ENCODE measurements at places on chromosomes 16 and 17.

DNA sequence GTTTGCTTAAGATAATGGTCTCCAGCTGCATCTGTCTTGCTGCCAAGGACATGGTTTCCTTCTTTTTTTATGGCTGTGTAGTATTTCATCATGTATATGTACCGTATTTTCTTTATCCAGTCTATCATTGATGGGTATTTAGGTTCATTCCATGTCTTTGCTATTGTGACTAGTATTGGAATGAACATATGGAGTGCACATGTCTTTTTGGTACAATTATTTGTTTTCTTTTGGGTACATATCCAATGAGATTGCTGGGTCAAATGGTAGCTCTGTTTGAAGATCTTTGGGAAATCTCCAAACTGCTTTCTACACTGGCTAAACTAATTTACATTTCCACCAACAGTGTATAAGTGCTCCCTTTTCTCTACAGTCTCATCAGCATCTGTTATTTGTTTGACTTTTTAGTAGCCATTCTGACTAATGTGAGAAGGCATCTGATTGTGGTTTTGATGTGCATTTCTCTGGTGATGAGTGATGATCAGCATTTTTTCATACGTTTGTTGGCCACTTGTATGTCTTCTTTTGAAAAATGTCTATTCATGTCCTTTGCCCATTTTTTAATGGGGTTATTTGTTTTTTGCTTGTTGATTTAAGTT, 66.2 kb downstream of the TNFRSF13B start:
- DNase-seq, result no peak

DNA sequence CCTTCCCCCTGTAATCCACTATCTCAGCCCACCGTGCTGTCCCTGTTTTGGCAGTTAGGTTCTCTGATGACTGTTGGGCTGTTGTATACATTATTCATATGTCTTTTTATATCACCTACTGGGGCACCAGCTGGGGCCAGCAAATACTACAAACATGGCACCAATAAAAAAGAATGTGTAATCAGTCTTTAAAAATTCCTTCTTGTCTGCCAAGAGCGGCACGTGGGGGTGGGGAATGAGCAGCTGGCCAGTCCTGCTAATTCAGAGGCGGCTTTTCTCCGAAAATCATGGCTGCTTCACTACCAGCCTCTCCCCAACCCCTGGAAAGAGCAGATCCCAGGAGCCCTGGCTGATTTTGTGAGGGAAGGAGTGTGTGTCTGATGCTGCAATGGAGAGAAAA, 77.7 kb upstream of the EEF2KMT start:
- DNase-seq, result no peak

- peak; percentile 53 for DNase-seq
Measured at GRCh38 chr16:29876594-29877249, 13.7 kb upstream of the CDIPT start.

GRCh38 chr16:11896486-11897176, 19.1 kb downstream of the GSPT1 start:
- no peak for DNase-seq

DNA sequence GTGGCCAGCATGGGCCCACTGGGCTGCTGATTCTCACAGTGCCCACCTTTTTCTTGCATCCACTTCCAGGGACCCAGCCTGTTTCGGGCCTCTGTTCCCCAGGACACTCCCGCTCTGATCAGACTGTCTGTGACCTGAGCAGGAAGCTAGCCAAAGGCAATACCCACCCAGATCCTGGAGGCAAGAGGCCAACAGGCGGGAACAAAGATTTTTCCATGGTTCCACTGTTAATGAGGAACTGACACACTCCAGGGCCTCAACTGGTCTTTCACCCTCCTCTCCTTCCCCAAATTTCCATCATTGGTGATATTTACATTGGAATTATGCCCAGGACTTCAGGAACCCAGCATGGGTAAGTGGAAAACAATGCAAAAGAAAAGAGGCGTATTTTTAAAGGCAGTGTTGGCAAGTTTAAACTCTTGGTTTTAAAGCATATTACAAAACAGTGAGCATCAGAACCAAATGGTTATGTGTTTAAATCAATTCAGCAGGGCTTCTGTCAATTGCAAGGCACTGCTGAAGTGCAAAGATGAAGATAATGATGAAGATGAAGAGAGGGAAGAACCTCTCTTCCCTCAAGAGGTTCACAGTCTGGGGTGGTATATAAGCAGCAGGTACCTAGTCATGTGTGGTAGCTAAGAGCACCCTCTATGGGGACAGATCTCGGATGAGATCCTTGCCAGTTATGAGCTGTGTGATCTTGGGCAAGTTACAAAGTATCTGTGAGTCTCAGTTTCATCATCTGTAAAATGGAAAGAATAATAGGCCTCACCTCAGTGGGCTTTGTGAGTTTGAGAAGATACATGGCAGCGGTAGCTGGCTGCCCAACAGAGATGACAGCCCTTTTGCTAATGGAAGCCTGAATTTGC, 14.4 kb upstream of the ATP2A3 start:
- DNase-seq, result no peak

- DNase-seq, result no peak
Measured at GRCh38 chr17:34656801-34657200, 77.4 kb downstream of the TMEM132E start.

DNA sequence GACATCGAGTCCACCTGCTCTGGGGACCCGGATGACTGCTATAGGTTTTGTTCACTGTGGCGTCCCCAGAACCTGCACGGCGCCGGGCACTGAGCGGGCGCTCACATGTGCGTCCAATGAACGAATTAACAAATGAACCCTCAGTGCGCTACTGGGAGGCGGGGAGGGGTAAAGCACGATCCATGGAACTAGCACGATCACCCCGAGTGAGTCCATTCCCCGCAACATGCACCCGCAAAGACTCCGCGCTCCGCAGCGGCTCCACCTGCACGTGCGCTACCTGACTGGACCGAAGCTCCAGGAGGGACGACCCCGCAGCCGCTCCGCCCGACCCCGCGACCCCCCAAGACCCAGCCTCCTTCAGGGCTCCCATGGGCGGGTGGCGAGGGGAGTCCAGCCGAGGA, 491 bp downstream of the TRAP1 start:
- peak; percentile 63 for DNase-seq

DNA sequence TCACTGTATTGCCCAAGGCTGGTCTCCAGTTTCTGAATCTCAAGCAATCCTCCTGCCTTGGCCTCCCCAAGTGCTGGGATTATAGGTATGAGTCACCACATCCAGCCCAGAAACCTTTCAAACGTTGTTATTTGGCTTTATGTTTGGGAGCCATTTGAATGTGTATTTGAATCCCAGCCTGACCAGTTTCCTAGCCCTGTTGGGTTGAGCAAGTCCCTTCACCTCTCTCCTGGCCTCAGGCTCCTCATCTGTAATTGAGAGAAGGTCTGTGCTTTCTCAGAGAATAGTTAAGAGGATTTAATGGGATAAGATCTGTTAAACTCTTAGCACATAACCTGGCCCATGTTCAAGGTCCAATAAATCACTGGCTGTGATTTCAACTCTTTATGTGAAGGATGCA, 385.8 kb upstream of the RBFOX1 start:
- DNase-seq, result no peak

- DNase-seq, result peak; percentile 55
Measured at GRCh38 chr16:66539623-66540469, 10.1 kb downstream of the TK2 start.

GRCh38 chr17:32719689-32720088, 157.2 kb downstream of the MYO1D start:
- no peak for DNase-seq

GRCh38 chr17:8392674-8393469, 4.8 kb downstream of the RNF222 start:
- DNase-seq, result no peak

DNA sequence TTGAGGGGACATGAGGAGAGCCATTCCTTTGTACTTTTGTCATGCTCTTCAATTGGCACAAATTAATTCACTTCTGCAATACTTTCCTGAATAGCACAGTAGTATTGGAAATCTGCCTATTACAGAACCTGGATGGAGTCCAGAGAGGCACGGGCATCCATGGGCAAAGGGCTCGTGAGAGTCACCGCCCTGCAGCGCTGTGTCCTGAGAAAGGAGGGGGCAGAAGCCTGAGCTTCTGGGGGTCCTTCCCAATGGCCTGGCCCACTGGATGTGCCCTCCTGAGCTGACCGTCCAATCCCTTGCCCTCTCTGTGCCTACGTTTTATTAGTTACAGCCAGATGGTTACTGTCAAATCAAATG, 3.5 kb downstream of the G6PC1 start:
- DNase-seq, result no peak

Measured in GM13976 (cell line).